Retina (tissue), 1 donor: ENCODE measurements at places on chromosomes 12 and 14.

DNA sequence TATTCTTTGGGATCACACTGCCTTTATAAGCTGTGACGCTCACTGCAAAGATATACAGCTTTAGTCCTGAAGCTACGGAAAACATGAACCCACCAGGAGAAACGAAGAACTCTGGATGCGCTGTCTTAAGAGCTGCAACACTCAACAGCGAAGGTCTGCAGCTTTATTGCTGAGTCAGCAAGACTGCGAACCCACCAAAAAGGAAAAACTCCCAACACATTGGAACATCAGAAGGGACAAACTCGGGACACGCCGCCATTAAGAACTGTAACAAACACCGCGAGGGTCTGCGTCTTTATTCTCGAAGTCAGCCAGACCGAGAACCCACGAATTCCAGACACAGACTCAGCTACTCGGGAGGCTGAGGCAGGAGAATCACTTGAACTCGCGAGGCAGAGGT is 9.2 kb upstream of the VWF start:
- no peak for DNase-seq

- no peak for DNase-seq
Observed at GRCh38 chr12:121828826-121829225, 25.0 kb downstream of the SETD1B start.

- peak; percentile 49 for DNase-seq
Observed at GRCh38 chr12:131229426-131230339, 276.0 kb downstream of the ADGRD1 start.

- no peak for DNase-seq
Observed at GRCh38 chr12:62021808-62022207, 238.4 kb upstream of the USP15 start.

- DNase-seq, result peak; percentile 63
Observed at GRCh38 chr14:102590667-102591099, 1.8 kb upstream of the RCOR1 start.
